Activated naive CD4-positive, alpha-beta T cell (primary cell): ENCODE measurements at places on chromosomes 12 and 14.

DNA sequence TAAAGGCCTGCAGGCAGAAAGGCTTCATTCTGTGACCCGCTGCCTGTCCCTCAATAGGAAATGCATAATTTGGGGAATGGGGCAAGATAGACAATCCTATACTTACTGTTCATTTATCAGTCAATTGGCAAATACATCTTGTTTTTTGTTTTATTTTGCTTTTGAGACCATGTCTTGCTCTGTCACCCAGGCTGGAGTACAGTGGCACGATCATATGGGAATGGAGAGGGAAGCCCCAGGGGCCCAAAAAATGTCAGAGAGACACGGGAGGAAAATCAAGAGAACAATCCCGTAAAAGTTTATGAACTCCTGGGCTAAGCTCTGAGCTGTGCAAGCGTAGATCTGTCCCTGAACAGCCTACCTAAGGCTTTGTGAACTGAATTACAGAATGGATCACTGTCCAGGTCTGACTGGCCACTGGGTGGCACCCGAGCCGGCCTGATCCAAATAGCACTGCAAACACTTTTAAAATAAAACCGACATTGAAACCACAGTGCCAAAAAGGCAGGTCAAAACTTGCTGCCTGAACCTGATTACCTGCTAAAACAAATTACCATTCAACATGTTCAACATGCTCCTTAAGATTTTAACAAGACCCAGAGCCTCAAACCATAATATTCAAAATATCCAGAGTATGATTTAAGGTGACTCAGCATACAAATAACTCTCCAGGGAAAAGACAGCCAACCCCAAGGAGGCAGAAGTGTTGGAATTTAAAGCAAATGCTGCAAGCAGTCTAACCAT lies 11.8 kb downstream of the COPS7A start:
- no peak for DNase-seq

GRCh38 chr14:76396714-76397187 lies 20.8 kb downstream of the ESRRB start:
- no peak for DNase-seq

GRCh38 chr12:67415473-67415872 lies 146.3 kb downstream of the CAND1 start:
- DNase-seq: no peak

DNA sequence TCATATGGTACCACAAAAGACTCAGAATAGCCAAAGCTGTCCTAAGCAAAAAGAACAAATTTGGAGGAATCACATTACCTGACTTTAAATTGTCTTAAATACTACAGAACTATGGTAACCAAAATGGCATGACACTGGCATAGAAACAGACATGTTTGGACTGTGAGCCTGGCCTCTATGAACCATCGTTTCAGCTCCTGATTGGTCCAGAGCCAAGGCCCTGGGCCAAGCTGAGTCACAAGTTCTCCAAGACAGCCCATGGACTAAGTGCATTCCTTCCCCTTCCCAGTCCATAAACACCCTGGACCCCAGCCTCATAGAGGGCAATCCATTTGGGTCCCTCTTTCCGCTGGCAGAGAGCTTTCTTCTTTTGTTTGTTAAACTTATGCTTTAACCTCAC lies 12.1 kb upstream of the PRR4 start:
- DNase-seq: no peak

GRCh38 chr12:122133192-122133950 lies 40.6 kb downstream of the IL31 start:
- no peak for DNase-seq

GRCh38 chr14:94386085-94387031 lies 2.0 kb downstream of the SERPINA1 start:
- DNase-seq: no peak

- DNase-seq: no peak
Measured at GRCh38 chr14:32003585-32003984, 73.5 kb upstream of the ARHGAP5 start.

- no peak for DNase-seq
Measured at GRCh38 chr12:30755395-30755762, 628 bp upstream of the CAPRIN2 start.

DNA sequence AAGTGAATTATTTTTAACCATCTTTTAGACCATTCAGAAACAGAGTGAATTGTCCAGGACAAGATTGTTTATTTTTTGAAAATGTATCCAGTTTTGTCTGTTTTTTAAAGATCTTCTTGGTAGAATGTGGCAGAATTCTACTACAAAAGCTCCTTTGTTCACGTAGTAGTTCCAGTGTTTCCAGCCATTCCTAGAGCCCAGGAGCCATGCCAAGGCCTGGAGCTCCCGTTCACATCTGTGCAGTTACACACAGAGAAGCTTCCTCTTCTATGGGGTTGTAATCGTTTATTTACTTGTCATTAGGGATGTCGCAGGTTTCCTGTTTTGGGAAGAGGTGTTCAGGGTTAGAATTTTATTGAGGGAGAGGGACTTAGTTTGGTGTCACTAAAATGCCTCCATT lies 409.8 kb downstream of the NPAS3 start:
- DNase-seq: no peak

- no peak for DNase-seq
Measured at GRCh38 chr14:92173668-92174067, 51.9 kb downstream of the CPSF2 start.

GRCh38 chr14:88516861-88517357 lies 37.9 kb downstream of the PTPN21 start:
- no peak for DNase-seq

- no peak for DNase-seq
Measured at GRCh38 chr14:101072531-101072930, 169.0 kb upstream of the RTL1 start.

DNA sequence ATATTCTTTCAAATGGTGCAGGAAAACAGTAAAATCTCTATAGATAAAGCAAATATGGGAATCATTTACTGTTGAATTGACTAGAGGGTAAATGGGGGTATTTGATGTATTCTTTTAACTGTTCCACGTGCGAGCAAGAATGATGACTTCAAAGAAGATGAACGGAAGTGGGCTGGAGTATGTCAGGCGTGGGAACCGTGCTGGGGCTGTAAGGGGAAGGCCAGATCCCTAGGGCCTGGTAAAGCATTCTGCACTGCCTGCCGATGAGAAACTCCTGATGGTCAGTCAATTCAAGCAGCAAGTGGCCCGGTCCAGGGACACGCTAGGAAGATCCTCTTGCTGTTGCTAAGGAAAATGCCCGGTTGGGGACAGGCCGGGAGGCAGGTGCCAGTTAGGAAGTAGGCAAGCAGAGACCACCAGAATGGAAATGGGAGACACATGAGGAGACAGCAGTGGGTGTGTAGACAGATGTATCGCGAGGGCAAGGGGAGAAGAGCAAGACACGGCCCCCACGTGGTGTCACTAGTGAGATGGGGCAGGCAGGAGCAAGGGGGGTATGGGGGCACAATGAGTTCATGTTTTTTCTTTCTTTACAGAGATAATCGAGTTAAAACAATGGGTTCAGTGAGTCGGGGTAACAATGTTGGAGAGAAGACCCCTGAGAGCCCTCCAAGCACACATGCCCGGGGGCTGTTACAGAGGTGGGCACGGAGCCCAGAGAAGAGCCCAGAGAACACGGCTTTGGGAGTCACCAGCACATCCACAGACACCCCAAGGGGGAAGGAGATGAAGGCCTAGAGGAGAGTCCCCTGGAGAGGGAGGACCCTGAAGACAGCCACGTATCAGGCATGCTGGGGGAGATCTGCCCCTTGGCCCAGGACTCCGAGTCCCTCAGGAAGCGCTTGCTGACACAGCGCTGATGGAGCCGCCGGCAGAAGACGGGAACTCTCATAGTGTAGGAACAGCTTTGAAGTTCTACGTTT lies 37.2 kb downstream of the FBXO21 start:
- no peak for DNase-seq

GRCh38 chr12:124057691-124058090 lies 84.7 kb downstream of the ZNF664 start:
- no peak for DNase-seq

DNA sequence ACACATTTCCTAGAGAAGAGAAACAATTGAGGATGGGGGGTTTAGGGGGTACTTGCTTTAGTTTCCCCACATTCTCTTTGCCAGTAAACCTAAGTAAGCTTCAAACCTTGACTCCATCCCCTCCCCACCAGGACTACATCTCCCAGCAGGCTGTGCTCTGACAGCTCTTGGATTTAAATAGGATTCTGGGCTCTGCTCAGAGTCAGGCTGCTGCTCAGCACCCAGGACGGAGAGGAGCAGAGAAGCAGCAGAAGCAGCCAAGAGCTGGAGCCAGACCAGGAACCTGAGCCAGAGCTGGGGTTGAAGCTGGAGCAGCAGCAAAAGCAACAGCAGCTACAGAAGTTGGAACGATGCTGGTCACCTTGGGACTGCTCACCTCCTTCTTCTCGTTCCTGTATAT lies 20.6 kb downstream of the RDH12 start:
- no peak for DNase-seq

DNA sequence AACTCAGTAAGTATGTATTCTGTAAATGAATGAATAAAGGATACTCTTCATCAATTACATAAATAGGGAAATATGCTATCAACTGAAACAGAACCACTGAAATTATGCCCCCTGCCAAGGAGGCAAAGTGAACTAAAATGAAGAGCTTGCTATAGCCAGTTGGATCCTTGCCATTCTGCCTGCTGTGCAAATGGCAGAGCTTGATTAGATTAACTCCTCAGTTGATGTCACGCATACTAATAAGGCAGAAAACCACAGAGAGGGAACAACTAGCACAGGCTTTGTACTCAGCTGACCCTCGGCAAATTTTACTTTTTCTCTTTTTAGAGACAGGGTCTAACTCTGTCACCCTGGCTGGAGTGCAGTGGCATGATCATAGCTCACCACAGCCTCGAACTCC lies 36.7 kb upstream of the FERMT2 start:
- DNase-seq: no peak

DNA sequence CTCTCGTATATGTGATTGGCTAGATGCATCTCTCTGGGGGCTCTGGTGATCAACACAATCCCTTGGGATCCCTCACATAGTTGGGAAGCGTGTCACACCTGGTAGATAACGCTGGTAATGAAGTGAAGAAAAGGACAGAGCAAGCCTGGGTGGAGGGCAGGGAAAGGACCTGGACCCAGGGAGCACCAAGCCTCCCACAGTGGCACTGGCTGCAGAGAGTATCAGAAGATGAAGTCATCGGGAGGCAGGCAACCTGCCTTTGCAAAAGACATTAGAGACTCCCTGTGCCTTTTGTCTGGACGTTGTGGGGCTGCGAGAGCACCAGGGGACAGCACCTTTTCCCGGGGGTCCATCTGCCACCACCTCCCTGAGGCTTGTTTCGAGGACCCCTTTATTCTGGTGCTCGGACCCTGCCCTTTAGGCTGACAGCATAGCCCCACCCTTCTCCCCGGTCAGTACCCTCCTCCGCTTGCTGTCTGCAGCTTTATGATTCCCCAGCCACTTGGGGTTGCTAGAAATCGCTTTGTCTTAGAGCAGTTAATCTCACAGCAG lies 116.4 kb downstream of the EML1 start:
- DNase-seq: no peak

- DNase-seq: no peak
Measured at GRCh38 chr14:50040401-50040775, 76.0 kb downstream of the VCPKMT start.

DNA sequence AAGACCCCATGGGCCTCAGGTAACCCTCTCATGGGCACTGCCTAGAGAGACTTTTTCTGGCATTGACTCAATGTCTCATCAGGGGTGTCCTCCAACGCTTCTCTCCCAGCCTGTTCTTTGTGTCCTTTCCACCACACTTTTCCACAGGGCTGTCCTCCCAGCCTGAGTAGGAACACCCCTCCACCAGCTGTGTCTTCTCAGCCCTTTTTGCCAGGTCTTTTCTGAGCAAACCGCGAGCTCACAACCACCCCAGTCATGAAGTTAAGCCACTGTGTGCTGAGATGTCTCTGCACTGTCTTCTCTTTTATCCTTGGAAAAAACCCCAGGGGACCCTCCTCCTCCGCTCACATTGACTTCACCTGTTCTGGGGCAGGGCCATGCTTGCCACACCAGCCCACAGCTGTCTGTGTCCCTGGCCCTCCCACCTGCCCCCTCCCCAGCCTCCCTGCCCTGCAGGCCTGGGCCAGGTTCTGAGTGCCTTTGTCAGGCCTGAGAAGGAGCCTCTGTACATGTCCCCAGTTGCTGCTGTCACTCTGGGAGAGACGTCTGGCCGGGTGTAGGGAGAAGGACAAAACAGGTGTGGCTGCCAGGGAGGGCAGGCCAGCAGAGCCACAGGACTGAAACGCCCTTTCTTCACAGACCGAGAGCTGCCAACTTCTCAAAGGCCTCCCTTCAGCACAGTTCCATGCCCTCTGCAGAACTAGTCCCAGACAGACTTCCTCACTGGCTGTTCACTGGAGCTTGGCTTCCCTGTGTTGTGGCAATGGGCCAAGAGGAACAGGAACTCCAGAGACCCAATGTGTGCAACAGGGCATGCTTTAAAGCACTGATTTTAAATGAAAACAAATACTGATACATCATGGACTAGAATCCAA lies 50.5 kb upstream of the PNMA1 start:
- no peak for DNase-seq

DNA sequence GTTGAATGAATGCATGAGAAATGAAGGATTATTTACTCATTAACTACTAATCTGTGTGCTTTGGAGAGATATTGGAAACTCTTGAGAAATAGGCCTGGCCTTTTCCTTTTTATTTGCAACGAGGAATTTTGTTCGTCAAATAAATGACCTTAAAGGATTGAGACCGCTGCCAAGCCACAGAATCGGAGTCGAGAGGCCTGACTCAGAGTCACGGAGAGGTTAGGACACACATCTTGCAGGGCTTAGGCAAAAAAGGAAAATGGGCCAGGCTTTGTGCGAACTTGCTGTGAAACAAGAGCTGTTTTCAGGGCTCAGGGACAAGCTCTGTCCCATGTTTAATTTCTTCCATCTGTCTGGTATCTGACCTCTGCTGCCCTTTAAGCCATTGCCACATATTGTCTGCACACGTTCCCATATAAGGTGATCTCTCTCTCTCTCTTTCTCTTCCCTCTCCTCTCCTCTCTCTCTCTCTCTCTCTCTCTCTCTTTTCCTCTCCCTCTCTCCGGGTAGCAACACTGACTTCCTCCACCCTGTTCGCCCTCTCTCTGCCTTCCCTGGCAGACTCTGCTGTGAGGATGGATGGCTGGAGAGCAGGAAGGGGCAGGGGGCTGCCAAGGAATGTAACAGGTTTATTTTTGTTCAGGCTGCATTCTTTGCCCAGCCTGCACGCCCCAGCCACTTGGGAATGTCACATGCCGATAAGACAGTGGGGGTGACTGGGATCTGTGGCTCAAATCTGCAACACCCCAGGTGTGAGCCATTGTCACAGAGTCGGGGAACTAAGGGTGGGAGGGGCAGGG lies 14.9 kb upstream of the IFT81 start:
- no peak for DNase-seq

GRCh38 chr12:121334513-121335343 lies 17.5 kb downstream of the ANAPC5 start:
- no peak for DNase-seq
